ENCODE measurements at places on chromosomes 3 and 15.

- DNase-seq = no peak
Observed at GRCh38 chr3:131503320-131503635, 507 bp upstream of the MRPL3 start.

DNA sequence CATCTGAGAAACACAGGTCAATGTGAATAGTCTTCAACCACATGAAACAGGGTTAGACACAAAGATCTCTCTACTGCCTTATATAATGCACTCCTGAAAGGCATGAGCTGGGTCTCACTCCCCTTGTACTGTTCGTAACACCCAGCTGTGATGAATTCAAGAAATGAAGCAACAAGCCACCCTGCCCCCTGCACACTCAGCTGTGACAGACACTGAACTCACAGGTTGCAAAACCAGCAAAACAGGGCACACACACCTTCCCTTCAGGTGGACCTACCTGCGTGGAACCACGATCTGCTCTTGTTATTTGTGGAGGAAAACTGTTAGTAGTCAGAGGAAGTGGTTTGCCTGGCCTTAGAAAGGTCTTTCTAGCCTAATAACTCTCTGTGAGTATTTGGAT lies 64.5 kb downstream of the CERS3 start:
- DNase-seq = no peak

GRCh38 chr3:106333911-106334618 lies 465.3 kb upstream of the CBLB start:
- DNase-seq = no peak

GRCh38 chr15:99253381-99254090 lies 2.3 kb downstream of the LRRC28 start:
- no peak for DNase-seq

DNA sequence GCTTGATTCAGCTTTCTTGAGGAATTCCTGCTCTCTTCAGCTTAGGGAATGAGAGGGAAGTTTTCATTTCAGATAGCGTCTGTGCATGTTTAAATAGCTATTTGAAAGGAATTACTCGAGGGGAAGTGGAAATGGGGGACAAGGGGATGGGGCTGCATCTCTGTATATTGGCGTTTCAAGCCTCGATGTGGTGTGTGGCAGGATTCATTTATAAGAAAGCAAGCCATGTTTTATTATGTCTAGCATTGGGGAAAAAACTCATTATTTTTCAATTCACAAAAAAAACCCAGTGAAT lies 1.0 kb downstream of the ATP2C1 start:
- no peak for DNase-seq

- DNase-seq = no peak
Observed at GRCh38 chr3:85576697-85577200, 618.0 kb downstream of the CADM2 start.

DNA sequence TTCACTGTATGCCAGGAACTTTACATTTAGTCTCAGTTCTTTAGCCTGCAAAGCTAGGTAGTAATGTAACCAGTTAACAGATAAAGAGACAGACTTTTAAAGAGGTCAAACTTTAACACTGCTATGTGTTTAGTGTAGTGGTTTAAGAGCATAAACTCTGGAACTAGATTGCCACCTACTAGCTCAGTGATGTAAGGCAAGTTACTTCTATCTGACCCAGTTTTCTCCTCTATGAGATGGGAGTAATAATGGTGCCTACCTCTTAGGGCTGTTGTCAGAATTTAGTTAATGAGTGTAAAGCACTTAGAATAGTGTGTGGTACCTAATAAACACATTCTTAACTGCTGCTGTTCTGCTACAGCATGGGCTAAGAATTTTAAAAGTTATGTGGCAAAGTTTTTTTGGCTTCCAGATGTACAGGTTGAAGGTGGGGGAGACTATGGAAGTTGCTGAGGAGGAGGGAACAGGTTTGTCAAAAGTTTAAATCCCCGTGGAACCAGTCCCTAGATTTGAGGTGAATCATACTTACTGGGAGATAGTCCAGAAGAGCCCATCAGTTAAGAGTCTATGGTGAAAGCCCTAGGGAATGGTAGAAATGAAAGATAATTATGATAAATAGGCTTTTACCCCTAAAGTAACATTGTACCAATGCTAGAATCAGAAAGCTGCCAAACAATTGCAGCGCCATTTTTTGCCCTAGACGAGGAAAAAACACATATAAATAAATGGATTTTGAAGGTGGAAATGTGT lies 13.9 kb downstream of the TSC22D2 start:
- no peak for DNase-seq

DNA sequence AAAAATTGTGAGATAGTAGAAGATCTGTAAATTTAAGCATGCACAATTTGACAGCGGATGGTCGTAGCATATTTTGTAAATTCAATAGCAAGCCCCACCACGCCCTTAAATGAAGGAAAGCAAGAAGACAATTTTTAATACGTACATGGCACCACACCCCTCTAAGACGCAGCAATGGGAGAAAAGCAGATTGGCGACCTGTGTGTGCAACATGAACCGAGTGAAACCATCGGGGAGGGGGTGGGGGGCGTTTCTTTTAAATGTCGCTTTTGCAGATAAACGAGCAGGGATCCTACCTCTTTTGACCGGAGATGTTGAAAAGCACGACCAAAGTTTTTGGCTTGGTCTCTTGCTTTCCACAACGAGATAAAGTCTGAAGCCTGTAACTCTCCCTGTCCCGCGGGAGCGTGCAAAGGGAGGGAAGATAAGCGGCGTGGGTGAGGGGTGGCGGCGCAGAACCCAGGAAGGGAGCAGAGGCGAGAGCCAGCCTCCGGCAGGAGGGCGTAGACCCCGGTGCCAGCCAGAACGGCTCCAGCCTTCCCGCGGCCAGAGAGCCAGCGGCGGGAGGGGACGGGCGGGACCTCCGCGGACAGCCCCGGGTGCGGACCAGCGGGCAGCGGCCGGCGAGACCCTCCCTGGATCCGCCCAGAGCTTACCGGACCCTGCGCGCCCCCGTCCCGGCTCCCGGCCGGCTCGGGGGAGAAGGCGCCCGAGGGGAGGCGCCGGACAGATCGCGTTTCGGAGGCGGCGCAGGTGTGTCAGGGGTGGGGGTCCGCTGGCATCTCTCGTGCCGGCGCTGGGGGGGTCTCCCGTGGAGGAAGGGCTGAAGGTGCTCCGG lies at the start of gene CHL1:
Gene CHL1, plus strand, starts transcription at position 453 of the 838 bp plus-strand sequence. CDS start 123,014 bp downstream, outside the sequence.
- peak; percentile 6 for DNase-seq

GRCh38 chr3:117666325-117666724 lies 956.7 kb downstream of the TUSC7 start:
- DNase-seq = no peak

DNA sequence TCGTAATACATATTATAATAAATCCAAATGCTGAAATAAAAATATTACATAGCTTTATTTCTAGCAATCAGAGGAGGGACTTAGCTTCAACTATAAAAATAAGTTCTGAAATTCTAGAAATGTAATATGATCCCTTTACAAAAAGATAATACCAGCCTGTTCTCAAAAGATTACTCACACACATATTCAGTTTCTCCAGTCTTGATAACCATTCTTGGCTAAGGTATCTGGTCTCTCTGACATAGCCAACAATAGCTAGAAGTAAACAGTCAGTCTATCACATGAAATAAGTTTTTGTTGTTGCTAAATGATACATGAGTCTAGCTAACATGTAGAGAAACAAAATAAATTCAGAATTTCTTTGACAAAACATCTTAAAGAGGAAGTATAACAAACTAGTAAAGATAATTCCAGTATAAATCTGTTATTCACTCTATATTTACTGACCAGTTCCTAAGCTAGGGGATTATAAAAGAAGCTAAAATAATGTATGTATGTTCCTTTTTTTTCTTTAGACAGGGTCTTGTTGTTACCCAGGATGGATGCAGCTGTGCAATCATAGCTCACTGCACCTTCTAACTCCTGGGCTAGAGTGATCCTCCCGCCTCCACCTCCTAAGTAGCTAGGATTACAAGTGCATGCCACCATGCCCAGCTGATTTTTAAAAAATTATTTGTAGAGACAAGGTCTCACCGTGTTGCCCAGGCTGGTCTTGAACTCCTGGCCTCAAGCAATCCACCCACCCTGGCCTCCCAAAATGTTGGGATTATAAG lies 170.6 kb downstream of the TBL1XR1 start:
- DNase-seq = no peak

DNA sequence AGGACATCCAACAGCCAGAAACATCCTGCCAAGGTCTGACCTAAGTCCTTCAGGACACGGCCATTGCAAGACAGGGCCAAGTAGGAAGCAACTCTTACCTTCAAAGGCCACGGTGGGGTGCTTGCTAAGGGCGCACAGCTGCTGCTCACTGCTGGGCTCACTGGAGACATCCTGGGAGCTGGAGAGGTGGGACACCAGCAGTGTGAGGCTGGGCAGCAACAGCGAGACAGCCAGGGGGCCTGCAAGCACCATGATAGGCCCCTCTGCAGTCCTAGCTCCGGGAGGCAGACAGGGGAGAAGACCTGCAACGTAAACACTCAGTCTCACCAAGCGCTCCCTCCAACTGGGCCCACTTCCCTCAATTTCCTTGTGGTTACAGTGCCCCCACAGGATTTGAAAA lies 79.2 kb downstream of the SEMA5B start:
- DNase-seq = no peak

GRCh38 chr15:58627701-58628100 lies 121.8 kb downstream of the ADAM10 start:
- no peak for DNase-seq

DNA sequence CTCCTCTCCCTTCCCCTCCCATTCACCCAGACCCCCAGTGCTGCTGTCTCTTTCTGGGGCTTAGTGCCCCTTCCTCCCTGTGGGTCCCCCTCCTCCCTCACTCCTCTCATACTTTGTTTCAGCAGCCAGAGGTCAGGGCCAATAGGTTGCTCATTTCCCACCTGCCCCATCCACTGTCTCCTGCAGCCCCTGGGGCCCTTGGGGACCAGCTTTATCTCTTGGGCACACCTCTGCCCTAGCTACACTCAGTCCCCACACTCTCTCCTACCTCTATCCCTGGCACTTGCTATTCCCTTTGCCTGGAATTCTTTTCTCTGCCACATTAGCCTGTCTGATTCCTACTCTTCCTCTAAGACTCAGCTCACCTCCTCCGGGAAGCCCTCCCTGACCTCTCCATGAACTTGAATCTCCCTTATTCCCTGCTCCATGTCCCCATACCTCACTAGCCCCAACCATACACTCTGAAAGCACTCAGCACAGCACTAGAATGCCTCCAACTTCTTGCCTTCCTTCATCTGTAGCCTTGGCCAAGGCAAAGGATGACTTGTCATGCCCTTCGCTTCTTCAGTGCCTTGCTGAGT lies 14.6 kb downstream of the ANPEP start:
- no peak for DNase-seq

DNA sequence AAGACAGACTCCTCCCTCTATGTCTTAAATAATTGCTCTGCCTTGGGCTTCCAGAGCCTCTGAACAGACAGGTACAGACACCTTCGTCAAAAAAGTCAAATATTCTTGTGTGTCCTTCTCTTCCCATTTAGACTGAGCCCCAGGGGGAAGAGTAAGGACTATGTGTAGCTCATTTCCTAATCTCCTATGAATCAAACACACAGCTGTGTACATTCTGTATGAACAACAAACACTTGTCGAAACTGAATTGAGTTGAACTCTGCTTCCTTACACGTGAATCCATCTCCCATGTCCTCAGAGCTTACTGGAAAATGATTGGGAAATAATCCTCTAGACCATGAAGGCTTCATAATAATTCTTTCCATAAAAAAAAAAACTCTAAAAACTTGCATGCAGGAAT lies 80.8 kb downstream of the MOBP start:
- DNase-seq = no peak

DNA sequence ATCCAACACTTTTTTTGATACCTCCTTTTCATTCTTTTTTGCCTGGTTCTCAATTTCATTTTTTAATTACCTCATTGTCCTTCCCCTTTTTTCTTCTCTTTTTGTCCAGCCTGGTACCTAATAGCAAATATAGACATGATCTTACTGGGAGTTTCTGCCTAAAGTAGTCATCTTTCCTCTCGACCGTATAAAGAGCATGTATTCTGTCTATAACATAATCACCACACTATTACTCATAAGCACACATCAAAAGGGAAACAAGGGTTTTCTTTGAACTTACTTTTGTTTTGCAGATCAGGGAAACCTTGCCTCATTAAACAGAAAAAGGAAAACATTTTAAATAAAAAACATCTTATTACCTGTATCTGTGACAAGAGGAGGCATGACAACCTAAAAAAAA lies 33.0 kb downstream of the FAM98B start:
- no peak for DNase-seq

- no peak for DNase-seq
Observed at GRCh38 chr3:136237103-136237502, 13.0 kb upstream of the PCCB start.

DNA sequence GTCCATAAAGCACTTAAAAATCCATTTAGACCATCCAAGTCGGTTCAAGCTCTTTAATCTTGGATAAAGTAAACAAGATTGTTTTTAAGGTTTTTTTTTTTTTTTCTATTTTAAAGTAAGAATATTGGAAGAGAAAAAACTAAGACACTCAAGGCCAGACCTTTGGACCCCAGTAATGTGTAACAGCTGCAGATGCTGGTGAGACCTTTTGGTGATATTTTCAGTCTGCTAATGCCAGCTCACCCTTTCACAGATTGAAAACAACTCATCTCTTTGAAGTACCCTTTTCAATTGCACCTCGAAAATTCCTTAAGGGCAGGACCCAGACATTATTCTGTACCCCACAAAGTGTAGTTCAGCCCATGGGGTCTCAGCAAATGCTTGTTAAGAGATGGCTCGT lies 260.7 kb upstream of the CTNNB1 start:
- no peak for DNase-seq

DNA sequence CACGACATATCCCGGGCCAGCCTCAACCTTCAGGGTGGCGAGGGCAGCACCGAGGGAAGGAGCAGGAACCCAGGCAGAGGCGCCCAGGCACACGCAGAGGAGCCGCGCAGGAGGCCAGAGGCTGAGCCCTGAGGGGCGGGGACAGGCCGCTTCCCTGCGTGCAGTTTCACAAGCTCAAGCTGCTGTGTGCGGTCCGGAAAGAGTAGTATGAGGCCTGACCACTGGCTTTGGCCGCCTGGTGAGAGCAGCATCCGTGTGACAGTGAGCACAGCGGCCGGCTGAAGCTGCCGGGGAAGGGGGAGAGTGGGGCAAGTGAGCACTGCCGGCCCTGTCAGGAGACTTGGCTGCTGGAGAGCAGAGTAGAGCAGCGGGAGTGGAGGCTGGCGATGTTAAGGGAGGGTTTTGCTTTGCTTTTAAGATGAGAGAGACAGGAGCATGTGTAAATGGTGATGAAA lies 8.7 kb downstream of the ZDHHC19 start:
- no peak for DNase-seq

DNA sequence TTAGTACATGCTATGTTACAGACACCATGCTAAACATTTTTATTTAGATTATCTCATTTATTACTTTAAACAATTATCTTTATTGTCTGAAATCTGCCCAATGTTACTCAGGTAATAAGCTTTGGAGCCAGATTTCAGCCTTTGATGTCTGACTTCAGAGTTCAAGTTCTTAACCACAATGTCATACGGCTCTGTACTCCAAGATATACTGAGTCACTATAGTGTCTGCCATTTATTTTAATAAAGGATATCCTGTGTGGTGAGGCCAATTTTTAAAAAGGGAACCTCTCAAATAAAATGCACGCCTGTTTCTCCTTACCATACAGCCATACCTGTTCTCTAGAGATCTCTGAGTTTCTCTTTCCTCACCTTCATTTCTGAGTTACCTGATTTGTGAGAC lies 193.1 kb downstream of the EPHA3 start:
- no peak for DNase-seq

- DNase-seq = no peak
Observed at GRCh38 chr3:42032693-42033349, 58.3 kb upstream of the TRAK1 start.

GRCh38 chr3:188662214-188662613 lies 508.3 kb downstream of the LPP start:
- no peak for DNase-seq

GRCh38 chr3:110624576-110624975 lies 447.0 kb upstream of the NECTIN3 start:
- no peak for DNase-seq

- DNase-seq = peak; percentile 44
Observed at GRCh38 chr3:45701172-45701867, 12.1 kb downstream of the SACM1L start.

Data from iPS-NIHi11 (cell line).